H9 (cell line): ENCODE measurements at places on chromosomes 2 and 18. TPM values are rescaled to one million over a fixed set of nuclear protein-coding genes. Genes with fewer than 3 reads are reported as not detected.
A peak's percentile ranks its signal among the peaks of the same experiment; 100 is the strongest.

The OSBPL6 gene
- total RNA-seq: 4.3 and 4.6 TPM in 2 replicates

The C18orf54 gene
- total RNA-seq: 21.6 and 23.2 TPM in 2 replicates

DNA sequence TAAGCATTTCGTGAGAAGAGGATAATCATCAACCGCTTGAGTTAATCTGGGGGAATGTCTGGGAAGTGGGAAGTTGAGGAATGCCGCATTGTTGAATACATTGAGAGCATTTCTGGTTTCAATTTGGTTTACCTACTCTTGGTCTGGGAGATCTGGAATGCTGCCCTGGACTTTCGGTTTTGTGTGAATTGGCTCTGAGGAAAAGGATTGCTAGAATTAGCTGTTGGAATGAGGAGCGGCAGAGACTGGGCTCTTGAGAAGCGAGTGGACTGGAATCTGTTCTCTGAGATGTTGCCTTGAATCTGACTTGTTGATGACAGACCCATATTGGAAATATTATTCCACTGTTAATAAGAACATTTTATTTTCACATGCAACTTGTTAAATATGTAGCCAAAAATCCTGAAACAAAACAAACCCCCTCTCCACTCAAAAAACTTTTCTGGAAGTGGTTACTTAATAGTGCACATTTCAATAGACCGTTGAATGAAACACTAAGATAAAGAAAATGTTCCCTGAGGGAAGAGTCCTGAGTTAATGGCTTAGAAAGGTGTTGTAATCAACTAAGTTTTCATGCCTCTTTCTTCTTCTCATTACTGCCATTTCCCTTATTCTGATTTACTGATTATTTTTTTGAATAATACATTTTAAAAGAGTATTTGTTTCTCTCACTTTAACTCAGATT, 50.8 kb downstream of the PTPRM start:
- no peak for DNase-seq

DNA sequence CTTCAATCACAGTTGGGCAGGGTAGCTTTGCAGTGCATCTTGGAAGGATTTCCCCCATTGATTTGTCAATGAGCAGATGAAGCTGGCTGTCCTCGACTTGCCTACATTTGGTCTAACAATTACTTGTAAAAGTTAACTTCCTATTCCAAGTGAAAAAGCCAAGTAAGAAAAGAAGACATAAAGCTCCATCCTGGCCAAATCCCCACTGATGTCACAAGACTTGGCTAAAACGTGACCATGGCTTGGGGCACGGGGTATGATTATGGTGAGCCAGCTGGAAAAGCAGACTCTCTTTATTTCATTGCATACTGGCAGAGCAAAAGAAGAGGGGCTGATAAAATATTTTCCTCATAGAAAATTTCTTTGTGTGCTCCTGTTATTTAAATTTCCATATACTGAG, 25.4 kb upstream of the PID1 start:
- DNase-seq: no peak

- DNase-seq: peak; percentile 13
Measured at GRCh38 chr2:241772063-241772499, 4.5 kb upstream of the GAL3ST2 start.

DNA sequence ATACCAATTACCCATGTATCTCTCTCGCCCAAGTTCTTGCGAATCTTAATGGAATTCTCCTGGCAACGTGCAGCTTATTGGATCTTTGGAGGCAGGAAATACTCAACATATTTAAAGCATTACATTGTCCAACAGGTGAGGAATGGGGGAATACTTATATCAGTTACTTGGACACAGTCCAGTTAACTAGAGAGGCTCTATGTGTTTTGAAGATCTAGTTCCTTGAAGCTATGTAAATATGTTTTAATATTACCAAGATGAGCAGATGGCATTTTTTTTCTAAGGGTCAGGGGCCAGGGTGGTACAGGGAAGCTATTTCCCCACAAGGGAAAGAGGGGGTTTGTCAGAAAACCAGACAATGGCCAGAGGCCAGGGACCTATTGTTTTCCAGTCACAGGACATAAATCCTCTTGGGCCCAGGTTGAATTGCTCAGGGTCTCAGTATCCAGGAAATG, 26.8 kb upstream of the MC5R start:
- no peak for DNase-seq
